ENCODE measurements at places on chromosomes 4 and X.

DNA sequence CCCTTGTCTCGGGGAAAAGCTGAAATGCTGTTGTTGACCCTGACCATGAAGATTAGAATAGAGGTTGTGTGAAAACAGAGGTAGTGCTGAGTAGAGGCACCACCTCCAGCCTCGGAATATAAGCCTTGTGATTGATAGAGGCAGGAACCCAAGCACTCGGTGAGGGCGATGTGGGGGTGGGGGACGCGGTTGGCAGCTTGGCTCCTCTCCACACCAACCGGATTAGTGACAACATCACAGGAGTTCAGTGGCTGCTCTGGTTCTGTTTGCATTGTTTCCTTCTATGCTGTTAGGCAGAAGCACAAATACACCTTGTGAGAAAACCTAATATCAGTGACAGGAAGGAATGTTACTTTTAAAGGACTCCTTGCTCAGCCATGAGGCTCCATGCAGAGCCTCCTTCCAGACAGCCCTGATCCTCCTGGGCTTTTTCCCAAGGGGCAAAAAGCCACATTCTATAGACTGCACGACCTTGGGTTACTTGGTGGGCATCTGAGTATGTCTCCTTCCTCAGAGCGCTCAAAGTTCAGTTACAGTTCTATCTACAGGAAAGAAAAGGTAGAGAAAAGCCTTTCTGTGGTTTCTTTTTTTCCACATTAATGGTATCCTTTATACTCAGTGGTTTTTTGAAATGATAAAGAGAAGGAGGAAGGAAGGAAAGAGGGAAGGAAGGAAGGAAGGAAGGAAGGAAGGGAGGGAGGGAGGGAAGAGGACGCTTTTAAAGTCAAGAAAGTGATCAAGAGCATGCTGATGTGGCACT is 150.4 kb upstream of the NOCT start:
- no peak for DNase-seq

- DNase-seq, result no peak
Observed at GRCh38 chr4:73021634-73022033, 47.9 kb downstream of the COX18 start.

GRCh38 chrX:108299704-108300103 is 138.5 kb downstream of the COL4A6 start:
- no peak for DNase-seq

DNA sequence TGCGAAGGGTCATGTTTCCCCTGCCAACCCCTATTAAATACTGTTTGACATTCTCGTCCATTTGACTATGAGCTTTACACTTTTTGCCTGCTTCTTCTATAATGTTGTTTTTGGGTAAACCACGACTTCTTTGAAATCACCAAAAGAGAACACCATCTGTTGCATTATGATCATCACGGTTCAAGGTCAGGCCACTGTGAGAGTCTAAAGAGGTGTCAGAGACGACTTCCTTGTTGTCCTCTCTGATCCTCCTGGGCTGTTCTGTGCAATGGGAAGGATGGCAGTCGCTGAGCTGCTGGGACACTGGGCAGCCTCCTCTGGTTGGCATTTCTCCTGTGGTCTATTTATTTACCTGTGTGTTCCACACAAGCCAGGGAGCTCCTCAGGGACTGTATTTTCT is 137.5 kb downstream of the RASL11B start:
- no peak for DNase-seq

DNA sequence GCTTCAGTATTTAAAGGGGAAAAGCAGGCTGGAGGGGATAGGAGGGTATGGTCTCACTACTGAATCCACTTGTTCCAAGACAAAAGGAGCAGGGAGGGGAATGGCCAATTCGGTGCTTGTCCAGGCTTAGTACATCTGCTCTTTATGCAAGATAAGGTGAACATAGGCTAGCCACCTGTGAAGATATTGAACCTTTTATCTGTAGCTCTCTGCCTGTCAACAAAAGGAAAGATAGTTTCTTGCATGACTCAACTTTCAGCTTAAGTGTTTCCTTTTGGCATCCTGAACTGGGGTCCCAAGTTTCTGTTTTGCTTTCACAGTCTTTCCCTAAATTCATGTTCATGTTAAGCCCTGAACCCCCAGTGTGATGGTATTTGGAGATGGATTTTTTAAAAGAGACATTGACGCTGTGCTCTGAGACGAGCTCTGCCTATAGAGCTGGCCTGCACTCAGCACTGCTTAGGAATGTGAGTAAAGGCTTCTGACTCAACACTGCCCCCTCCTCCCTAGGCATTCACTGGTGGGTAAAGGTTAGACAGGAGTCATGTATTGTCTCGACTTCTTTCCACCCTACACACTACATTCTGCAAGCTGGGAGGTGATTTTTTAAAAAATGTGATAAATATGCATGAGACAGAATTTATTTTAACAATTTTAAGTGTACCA is 28.2 kb downstream of the FAM149A start:
- no peak for DNase-seq

DNA sequence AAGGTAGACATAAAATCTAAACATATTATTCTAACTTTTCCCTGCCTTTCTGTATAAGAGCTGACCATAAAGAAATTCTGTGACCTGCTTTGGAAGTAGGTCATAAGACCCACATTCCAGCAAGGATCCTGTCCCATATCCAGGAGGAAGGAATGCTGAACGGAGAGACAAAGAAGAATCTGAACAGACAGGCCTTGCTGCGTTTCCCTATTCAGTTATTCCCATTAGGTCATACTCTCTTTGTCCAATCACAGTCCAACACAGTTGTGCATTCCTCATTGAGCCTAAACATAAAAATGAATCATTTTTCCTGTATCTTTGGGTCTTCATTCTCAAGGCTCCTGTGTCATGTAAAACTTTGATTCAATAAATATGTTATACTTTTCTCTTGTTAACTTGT is 287.6 kb upstream of the TAPT1 start:
- no peak for DNase-seq

- DNase-seq, result no peak
Observed at GRCh38 chr4:142095886-142096605, 459.7 kb downstream of the IL15 start.

- DNase-seq, result no peak
Observed at GRCh38 chrX:149570668-149571067, 16.6 kb downstream of the MAGEA9B start.

GRCh38 chrX:48468247-48468671 is 1.8 kb downstream of the SLC38A5 start:
- no peak for DNase-seq

DNA sequence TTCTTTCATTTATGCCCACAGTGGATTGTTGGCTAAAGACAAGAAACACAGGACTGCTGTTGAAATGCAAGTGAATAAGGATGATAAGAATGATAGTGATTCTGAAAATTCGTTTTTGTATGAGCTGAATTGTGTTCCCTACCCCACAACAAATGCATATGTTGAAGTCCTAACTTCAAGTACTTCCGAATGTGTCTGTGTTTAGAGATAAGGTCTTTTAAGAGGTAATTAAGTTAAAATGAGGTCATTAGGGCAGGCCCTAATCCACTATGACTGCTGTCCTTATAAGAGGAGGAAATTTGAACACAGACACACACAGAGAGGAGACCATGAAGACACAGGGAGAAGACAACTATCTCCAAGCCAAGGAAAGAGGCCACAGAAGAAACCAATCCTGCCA is 126.6 kb upstream of the ACSL4 start:
- DNase-seq, result no peak

DNA sequence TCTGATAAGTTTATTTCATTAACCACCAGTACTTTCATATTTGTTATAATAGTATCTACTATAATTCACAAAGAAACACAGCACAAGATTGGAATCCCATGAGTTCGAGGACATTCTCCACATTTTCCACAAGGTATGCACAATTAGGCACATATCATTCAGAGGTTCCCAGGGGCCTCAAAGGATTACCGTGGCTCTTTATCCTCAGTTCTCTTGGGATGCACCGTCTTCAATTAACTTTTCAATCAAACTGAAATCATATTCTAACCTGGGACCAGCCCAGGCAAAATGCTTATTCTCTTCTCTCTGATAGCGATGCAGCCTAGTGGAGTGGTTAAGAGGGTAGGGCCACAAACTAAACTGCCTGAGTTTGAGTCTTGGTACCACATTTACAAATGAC is 242.6 kb upstream of the RASGEF1B start:
- DNase-seq, result no peak

DNA sequence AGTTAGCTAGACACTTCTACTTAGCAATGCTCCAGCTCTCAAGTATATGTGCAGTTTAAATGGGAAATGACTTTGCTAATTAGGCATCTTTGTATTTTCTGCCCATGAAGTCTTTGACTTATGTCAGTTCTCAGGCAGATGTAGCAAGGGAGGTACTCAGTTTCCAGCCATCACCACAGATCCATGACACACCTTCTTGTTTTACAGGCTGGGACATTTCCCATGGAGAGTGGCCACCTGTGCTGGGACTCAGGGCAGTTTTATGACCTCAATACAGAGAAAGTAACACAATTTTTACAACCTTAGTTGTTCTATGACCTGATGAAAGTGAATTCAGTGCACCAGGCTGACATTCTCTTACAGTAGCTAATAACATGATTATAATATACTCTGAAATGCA is 280.7 kb upstream of the GK2 start:
- DNase-seq, result no peak

DNA sequence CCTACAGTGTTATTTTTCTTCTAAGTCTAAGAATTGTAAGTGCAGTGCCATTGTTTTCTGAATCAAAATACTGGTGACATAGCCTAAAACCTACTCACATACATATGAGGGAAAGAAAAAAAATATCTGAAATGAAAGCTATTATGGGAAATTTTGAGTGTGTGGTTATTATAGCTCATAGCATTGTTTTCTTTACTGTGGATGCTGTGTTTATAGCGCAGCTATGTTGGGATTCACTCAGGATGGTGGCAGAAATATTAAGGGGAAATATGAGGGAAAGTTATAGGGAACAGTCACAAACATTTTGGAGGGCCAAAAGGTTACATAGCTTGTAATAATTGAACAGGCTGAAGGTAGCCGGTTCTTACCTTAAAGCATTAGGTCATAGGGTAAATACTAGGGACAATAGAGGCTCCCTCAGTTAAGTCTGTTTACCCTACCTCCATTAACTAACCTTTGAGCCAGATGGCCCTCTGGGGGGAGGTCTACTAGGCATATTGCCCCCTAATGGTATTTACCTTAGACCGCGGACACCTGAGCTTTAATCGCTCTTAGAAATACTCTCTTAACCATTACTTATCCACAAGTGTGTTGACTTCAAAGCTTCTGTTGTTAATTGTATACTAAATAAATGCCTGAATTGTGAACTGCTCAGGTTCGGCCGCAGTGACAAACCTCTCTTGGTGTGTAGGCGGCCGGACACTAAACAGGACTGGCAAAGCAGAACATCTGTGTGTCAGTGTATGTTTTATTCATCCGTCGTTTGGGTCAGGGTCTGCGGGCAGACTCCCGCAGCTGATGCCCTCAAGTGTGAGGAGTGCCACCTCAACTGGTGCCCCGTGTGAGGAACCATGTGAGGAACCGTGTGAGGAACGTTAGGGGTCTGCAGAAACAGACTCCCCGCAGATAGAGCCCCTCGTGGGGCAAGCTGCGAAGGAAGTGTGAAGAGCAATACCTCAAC is 21.3 kb upstream of the SULT1B1 start:
- DNase-seq, result no peak

- no peak for DNase-seq
Observed at GRCh38 chrX:48107717-48108116, 22.7 kb upstream of the SPACA5B start.

Data from T follicular helper cell (primary cell).